ENCODE measurements at places on chromosomes 4 and X. TPM values are rescaled to one million over a fixed set of nuclear protein-coding genes. Genes with fewer than 3 reads are reported as not detected.

COL4A5 gene
- total RNA-seq: not detected

GCNA gene
- total RNA-seq: 4.7 TPM

SRPX gene
- total RNA-seq: 0.20 TPM

POLN gene
- 3.8 TPM for total RNA-seq

DNA sequence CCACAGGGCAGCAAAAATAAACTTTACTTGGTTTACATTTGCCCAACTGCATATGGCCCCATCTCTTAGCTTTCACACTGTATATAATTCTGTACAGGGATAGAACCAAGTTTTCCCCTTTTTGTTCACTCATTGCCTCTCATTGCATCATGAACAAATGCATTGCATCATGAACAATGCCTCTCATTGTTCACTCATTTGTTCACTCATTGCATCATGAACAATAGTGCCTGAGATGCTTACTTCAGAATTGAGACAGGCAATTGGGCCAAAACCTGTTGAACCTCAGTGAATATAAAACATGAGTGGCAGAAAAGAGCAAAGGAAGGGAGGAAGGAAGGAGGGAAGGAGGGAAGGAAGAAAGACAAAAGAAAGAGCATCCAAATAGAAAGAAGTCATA lies 98.2 kb downstream of the SOWAHB start:
- DNase-seq: no peak

DNA sequence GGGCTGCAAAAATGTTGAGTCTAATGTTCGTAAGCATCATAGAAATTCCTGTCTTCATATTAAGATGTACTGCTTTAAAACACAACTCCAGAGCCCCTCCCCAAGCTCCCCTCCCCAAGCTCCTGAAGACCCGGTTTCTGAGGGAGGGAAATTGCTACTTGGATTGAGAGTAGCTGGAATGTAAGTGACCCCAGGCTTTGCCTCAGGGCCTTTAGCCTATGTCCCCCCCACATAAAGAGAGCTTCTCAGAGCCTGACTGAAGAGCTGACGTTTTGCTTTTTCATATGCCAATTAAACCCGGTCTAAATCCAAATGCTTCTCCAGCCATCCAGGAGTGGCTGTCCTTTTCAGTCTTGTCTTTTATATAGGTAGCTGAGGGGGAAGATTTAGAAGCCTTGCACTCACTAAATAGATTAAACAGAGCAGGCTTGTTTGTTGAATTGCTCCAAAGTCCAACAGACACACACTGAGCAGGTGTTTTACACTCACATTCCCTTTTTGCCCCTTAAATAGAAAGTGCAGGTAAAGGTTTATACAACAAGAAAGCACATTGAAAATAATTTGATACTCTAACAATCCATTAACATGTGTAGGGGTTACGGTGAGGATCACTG lies 19.6 kb downstream of the ARX start:
- DNase-seq: no peak

DNA sequence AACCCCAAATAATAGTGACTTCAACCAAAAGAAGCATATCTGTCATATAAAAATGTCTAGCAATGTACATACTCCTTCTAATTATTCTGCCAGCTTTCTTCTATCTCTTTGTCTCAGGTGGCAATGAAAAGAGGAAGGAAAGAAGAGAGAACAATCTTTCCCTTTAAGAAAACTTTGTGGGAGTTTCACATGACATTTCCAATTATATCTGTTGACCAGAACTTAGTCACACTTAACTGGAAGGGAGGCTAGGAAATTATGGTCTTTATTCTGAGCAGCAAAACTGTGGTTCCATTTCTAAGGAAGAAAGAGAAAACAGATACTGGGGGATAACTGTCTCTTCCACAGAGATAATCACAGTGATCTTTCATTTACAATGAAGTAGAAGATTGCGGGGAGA lies 12.9 kb upstream of the MAOA start:
- no peak for DNase-seq

GRCh38 chrX:114058988-114059418 lies 524.9 kb upstream of the HTR2C start:
- DNase-seq: no peak

DNA sequence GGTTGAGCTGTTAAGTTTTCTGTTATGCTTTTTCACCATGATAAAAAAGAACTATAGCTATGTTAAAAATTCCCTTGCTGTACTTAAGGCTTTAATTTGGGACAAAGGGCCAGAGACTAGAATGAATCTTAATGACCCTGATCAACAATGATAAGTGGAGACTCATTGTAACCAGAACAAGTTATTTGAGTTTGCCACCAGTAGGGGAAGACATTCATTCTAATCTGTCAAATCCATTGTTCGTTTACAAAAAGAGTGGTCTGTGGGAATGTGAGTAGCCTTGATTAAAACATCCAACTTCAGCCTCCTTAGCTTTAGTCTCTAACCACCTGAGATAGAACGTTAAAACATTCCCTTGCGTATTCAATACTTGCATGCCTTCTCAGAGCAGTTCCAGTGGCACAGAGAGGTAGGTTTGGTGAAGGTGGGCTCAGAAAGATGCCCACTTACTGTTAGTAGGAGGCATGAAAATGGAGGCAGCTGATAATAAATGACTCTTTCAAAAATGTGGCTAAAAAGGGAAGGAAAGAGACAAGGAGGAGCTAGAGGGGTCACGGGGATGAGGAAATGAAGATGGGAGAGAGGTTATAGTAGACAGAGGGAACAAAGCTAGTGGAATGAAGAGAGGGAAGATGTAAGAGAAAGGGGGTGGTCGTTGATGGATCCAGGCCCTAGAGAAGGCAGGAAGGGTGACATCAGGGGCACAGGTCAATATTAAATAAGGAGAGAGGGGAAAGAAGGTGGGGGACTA lies 66.2 kb downstream of the EGF start:
- DNase-seq: no peak

DNA sequence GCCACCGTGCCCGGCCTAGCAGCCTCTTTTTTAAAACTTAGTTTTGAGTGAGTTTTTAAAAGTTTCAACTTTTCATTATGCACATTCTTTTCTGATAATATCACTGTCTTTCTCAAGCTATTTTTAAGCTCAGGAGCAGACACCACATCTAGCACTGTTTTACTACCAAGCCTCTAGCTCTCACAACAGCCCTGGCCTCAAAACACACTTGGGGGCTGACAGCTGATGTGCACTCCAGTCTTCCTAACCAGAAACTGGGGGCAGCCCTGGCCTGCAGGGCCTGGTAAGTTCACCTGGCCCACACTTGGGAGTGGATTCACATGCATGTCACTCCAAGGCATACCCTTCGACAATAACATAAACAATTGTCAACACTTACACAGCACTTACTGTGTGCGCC lies 34.0 kb downstream of the CENPU start:
- DNase-seq: no peak

Data from activated CD4-positive, alpha-beta T cell treated with anti-CD3 and anti-CD28 coated beads, Interleukin-2, amount 10 ng/mL, durations not matched to agents 7 days and 5 days (primary cell).